Daoy (cell line): ENCODE measurements at places on chromosomes 7 and 10.

DNA sequence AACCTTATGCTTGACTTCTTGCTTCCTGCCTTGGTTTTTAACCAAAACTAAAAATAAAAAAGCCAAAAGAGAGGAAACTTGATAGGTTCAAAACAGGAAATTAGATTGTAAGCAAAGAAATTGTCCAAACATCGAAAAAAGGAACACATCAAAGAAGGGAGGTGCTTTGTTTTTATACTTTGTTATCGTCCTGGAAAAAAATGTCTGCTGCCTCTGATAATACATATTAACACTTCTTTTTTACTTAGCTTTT, 286.6 kb upstream of the C7orf33 start:
- DNase-seq, result no peak

GRCh38 chr10:12922117-12922900, 79.2 kb downstream of the CCDC3 start:
- DNase-seq, result no peak

DNA sequence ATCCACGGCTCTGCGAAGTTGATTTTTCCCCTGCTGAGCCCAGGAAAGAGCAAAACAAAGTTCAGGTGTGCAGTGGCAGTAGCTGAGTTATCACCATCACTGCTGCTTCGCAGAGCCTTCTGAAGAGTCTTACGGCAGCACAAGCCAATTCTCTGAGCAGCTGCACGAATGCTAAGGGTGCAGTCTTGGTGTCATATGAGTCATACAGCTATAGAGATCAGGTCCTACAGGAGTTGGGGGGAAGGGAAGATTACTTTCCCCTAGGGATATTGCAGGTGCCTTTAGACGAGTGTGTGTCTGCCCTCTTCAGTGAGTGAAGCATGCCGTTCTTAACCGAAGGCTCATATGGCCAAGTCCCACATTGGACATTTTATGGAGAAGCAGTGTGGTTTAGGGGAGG, 227.8 kb downstream of the CELF2 start:
- no peak for DNase-seq

DNA sequence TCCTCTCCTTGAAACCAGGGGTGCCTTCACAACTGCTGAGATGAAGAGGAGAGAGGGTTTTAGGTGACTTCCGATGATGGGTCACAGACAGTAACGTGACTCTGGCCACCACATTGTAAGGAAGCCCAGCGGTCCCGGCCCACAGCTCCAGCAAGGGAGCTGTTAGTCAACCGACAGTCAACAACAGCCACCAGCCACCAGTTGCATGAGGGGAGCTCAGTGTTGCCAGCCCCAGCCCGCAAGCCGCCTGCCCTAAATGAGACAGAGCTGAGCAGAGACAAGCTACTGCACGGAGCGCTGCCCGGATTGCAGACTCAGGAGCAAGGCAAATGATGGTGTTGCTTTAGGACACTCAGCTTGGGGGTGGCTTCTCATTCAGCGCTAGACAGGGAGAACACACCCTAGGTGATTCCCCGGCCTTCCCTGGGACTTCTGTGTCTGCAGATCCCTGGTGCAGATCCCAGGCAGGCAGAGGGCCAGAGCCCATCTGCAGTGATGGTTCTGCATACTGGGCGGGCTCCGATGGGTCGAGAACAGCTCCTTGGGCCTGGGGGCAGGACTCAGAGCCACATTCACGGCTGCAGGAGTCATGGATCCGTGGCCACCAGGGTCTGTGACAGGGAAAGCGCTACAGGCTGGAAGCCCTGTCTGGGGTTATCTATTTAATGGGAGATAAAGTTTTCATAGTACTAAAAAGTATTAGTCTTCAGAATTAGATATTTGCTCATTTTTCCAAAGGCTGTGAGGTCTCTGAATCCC, 14.3 kb upstream of the RET start:
- no peak for DNase-seq

- no peak for DNase-seq
Observed at GRCh38 chr10:11755512-11756263, 13.5 kb downstream of the ECHDC3 start.

DNA sequence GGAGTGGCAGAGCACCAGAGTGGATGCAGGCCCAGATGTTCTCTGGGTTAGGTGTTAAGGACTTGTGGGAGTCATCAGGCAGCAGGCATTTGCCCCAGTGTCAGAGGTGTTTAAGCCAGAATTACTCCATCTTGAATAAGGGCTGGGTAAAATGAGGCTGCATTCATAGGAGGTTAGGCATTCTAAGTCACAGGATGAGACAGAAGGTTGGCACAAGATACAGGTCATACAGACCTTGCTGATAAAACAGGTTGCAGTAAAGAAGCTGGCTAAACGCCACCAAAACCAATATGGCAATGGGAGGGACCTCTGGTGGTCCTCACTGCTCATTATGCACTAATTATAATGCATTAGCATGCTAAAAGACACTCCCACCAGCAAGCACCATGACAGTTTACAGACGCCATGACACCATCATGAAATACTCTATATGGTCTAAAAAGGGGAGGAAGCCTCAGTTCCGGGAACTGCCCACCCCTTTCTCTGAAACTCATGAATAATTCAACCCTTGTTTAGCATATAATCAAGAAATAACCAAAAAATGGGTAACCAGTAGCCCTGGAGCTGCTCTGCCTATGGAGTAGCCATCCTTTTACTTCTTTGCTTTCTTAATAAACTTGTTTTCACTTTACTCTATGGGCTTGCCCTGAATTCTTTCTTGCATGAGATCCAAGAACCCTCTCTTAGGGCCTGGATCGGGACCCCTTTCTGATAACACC, 882 bp upstream of the LRRC61 start:
- DNase-seq, result no peak
